Memory B cell (primary cell): ENCODE measurements at places on chromosomes 4 and X.

- H3K4me1 ChIP-seq: no peaks in the 10 kb centered on the region
- DNase-seq: no peak
- H3K27ac ChIP-seq: no peak overlapping the region
These were observed 22.4 kb upstream of the HPSE start for GRCh38 chr4:83356899-83357661.

GRCh38 chrX:105550043-105550663 lies 272.2 kb upstream of the NRK start:
- H3K4me1 ChIP-seq: no peaks in the 10 kb centered on the region
- H3K36me3 ChIP-seq: no peaks in the 10 kb centered on the region
- H3K27me3 ChIP-seq: no peaks in the 10 kb centered on the region

DNA sequence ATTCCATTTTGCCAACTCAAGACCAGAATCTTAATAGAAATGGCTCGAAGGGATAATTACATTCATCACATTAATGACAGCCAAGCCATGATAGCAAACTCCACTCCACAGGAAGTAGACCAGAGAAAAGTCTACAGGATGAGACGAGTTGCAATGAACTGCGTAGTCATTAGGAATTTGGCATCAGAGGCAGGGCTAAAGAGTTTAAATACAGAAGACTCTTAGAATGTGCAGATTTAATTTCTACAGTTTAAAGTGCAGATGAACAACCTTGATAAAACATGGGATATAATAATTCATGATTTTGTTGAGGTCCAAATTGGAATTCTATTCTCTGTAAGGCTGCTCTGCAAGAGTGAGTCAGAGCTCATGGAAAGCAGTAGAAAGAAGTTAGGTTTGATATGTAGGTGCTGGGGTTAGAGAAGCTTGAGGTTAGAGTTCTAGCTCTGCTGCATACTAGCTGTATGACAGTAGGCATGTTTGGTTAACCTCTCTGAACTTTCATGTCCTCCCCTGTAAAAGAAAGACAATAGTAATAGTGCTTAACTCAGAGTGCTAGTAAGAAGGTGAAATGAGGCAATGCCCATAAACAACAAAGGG lies 32.2 kb downstream of the LNX1 start:
- H3K4me1 ChIP-seq: no peaks in the 10 kb centered on the region
- DNase-seq: no peak
- H3K27ac ChIP-seq: no peak overlapping the region

DNA sequence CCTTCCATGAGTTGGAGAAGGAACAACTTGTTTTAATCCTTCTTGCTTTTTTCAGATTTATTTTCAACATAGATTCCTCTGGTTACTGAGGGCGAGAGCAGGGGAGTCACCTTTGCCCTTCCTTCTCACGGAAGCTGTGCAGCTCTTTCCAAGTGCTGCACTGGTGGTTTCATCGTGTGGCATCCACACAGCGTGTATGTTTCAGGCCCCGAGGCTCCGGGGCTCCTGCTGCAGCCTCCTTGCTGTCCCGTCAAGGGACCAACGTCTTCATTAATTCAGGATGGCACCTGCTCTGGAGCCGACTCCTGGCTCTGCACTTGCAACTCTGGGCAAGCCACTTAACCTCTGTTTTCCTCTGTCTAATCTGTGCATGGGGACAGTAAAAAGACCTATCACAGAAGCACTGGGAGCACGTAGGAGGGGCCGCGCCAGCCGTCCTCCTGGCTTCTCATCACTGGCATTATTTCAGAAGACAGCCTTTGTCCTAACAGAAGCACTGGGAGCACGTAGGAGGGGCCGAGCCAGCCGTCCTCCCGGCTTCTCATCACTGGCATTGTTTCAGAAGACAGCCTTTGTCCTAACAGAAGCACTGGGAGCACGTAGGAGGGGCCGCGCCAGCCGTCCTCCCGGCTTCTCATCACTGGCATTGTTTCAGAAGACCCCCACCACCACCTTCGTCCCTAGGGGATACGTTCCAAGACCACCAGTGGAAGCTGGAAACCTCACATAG lies 117.8 kb upstream of the NKX1-1 start:
- H3K27me3 ChIP-seq: peaks cover 19% of the 10 kb centered on the region
- peaks cover 11% of the 10 kb centered on the region for H3K36me3 ChIP-seq
- no peak for DNase-seq
- H3K4me3 ChIP-seq: no peak overlapping the region

GRCh38 chr4:72770708-72771107 lies 201.7 kb upstream of the ADAMTS3 start:
- H3K4me3 ChIP-seq: no peak overlapping the region
- H3K27ac ChIP-seq: no peak overlapping the region
- DNase-seq: no peak
- H3K4me1 ChIP-seq: no peaks in the 10 kb centered on the region
- no peaks in the 10 kb centered on the region for H3K27me3 ChIP-seq

DNA sequence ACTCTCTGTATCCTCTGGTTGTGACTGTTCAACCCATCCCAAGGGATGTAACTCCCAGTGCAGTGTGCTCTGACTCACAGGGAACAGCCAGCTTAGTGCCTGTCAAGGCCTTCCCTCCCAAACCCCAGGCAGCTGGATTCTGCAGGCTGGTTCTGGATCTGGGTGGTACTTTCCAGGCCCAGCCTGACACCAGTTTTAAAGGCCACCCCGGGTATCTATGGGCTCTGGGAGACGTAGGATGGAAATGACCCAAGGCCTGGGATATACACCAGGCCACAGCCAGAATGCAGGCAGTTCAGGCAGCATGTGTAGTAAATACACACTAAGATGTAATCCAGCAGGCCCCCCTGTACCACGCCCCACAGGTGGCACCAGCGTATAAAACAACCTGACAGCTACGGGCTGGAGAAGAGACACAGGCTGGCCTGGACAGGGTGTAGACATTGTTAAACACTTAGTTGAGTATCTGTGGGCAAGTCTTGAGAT lies 64.2 kb downstream of the SPINK2 start:
- DNase-seq: peak; percentile 14
- H3K36me3 ChIP-seq: no peaks in the 10 kb centered on the region
- peak overlapping the region; percentile 82 for H3K27ac ChIP-seq
